ENCODE measurements at places on chromosomes 12 and 14. TPM values are rescaled to one million over a fixed set of nuclear protein-coding genes. Genes with fewer than 3 reads are reported as not detected.

Gene RBMS2
- total RNA-seq, result 9.6 TPM

Gene OLR1
- total RNA-seq, result 5.7 TPM

Gene GLIPR1
- total RNA-seq, result 5.4 TPM

Gene CPNE8
- total RNA-seq, result 7.6 TPM

Gene ABCC9
- total RNA-seq, result 13.2 TPM

DNA sequence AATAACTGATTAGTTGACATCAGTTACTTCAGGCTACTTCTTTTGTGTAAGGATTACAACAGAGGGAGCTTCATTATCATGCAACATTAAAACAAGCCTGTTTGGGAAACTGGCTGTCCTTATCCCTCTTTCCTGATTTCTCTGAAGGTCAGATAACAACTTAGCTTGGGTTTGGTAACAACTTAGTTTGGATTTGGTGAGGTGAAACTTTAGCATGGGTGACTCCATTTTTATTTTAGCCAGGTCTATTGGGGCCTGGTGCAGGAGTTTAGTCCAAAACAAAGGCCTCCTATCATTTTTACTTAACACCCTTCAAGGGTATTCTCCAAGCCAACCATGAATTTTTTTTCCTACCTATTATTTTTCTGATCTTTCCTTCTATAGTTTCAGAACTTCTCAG, 1.1 kb upstream of the ZFYVE1 start:
- DNase-seq, result no peak

GRCh38 chr14:58353516-58354299, 42.0 kb upstream of the TOMM20L start:
- no peak for DNase-seq

GRCh38 chr12:63821781-63822251, 22.7 kb upstream of the SRGAP1 start:
- DNase-seq, result peak; percentile 14

All from body of pancreas (tissue), 4 donors.